ENCODE measurements at places on chromosomes 11 and 22.

GRCh38 chr11:72216638-72217037 is at the start of gene FOLR2:
Gene FOLR2, plus strand, starts transcription at chr11:72216794. Its CDS starts 1,791 bp downstream, at chr11:72218585.
- DNase-seq = no peak

GRCh38 chr22:38733724-38734381 is 21.9 kb downstream of the SUN2 start:
- no peak for DNase-seq

- no peak for DNase-seq
Measured at GRCh38 chr11:57473285-57473841, 13.0 kb downstream of the RTN4RL2 start.

GRCh38 chr11:88420165-88420791 is 82.7 kb upstream of the CTSC start:
- DNase-seq = no peak

GRCh38 chr11:58898106-58898505 is 41.2 kb upstream of the GLYATL1 start:
- no peak for DNase-seq

GRCh38 chr11:107740271-107740670 is 28.4 kb upstream of the SLN start:
- no peak for DNase-seq

GRCh38 chr22:49234459-49234858 is 593.2 kb downstream of the BRD1 start:
- no peak for DNase-seq

Measured in Panc1 (cell line).